Ovary (tissue), 10 donors: ENCODE measurements at places on chromosomes 1 and 21. TPM values are rescaled to one million over a fixed set of nuclear protein-coding genes. Genes with fewer than 3 reads are reported as not detected.

B3GALT5 gene
- total RNA-seq: 0.89 TPM

- peaks cover 3% of the 10 kb centered on the region for H3K4me1 ChIP-seq
- no peak overlapping the region for H3K27ac ChIP-seq
- H3K4me3 ChIP-seq: no peak overlapping the region
These were observed 62.8 kb upstream of the UBE2U start for GRCh38 chr1:64140596-64140995.

DNA sequence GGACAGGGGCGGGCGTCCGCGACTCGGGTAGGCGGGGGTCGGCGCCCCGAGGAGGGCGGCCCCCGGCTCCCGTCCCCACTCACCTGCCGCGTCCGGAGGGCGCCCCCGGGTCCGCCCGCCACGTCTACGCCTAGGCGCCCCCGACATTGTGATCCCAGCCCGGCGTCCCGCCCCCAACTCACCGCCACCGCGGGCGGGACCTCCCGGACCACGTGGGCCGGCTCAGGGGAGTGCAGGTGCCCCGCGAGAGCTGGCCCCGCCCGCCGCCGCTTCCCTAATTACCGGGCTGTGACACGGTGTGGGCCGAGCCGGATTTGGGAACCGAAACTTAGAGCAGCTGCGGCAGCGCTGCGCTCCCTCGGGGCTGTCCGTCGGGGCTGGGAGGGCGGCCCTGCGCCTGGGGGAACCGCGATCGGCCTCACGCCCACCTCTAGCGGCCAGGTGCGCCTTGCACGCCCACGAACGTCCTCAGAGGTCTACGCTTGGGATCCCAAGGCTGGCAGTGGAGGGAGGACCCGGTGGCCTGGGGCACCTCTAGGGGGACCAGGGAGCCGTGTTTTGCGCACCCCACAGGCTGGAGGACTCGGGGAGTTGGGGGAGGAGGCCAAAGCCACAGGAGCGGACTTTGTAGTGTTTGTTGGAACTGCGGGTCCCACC, 521 bp upstream of the NADK start:
- no peaks in the 10 kb centered on the region for H3K36me3 ChIP-seq
- peak; percentile 68 for DNase-seq
- H3K27ac ChIP-seq: peak overlapping the region; percentile 8

- H3K4me3 ChIP-seq: no peak overlapping the region
- no peaks in the 10 kb centered on the region for H3K4me1 ChIP-seq
- DNase-seq: no peak
- no peaks in the 10 kb centered on the region for H3K36me3 ChIP-seq
These were observed 121.7 kb downstream of the SLC30A10 start for GRCh38 chr1:219806642-219807041.

DNA sequence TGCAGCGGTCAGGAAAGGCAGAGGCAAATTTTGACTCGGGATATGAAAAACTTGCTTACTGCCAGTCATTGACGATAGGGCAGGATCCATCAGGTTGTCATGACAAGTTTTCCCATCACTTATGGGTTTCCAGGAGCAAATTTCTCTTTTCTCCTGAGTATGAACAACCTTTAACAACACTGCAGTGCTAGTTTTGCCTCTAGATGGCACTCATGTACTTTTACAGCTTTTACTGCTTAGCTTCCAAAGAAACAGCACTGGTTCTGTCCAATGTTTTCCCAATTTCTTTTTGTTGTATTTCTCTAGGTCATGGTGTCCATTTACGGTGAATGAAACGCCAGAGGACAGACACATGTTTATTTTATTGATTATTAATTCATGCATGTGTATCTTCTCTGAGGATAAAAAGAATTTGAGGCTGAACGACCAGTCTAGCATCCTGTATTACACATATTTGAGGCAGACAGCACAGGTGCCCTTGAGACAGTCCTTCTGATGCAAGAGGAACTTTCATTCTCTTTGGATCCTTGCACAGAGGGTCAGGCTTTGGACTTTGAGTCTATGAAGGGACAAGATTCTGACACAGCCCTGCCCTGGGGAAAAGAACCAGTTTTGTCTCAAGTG, 112.3 kb upstream of the TRABD2B start:
- no peak overlapping the region for H3K27ac ChIP-seq
- no peak overlapping the region for H3K4me3 ChIP-seq
- DNase-seq: no peak
- H3K4me1 ChIP-seq: peaks cover 1% of the 10 kb centered on the region
